ENCODE measurements at places on chromosomes 3 and 15. TPM values are rescaled to one million over a fixed set of nuclear protein-coding genes. Genes with fewer than 3 reads are reported as not detected.

Gene C3orf22
- not detected for total RNA-seq

Gene EXD1
- total RNA-seq, result under 0.01 TPM

Gene PTH1R
- total RNA-seq, result 4.2 TPM

Gene NPHP3
- total RNA-seq, result 21.7 TPM

Gene MED12L
- 23.8 TPM for total RNA-seq

Gene SPINK8
- not detected for total RNA-seq

Gene GOLGA8M
- not detected for total RNA-seq

Gene GOLGA8N
- 4.6 TPM for total RNA-seq

Gene ACTRT3
- total RNA-seq, result 9.2 TPM

Gene P2RY12
- 56.5 TPM for total RNA-seq

Gene RHOV
- 7.4 TPM for total RNA-seq

Gene WNT5A
- 16.4 TPM for total RNA-seq
